Type B pancreatic cell (in vitro differentiated cells): ENCODE measurements at places on chromosomes 1 and 21. TPM values are rescaled to one million over a fixed set of nuclear protein-coding genes. Genes with fewer than 3 reads are reported as not detected.

Gene PDC
- not detected in 2 replicates for total RNA-seq

DNA sequence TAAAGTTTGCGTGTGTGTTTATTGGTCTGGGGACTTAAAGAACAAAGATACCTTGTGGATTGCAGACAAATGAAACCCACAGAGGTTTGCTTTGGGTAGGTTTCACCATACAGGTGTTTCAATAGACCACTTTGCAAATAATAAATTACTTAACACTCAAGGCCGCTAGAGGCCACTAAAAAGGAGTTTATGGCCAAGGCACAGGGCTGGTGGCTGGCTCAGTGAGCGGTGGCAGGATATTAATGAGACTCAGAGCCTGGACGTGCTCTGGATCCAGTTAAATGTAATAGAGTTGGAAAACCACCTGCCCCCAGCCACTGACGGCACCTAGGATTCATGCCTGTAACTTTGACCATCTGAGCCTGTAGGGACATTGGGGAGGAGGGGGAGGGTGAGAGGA, 44.5 kb downstream of the LRRC38 start:
- no peaks in the 10 kb centered on the region for H3K4me1 ChIP-seq
- no peak overlapping the region for H3K27ac ChIP-seq
- no peak overlapping the region for H3K4me3 ChIP-seq
- no peak for DNase-seq

Gene TIAM1
- total RNA-seq = 49.3 and 67.6 TPM in 2 replicates

DNA sequence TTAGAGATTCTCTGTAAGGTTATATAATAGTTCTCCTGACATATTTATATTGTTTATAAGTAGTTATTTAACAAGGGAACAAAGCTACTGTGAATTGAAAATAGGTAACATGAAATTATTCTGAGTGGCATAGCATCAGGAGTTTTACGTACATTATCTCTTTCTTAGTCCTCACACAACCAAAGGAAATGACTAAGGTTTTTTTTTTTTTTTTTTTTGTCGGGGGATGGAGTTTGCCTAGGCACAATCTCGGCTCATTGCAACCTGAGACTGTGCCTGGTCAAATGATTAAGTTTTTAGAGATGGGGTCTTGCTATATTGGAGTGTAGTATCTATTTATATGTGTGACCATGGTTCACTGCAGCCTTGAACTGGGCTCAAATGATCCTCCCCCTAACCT, 24.9 kb downstream of the TMED5 start:
- no peaks in the 10 kb centered on the region for H3K27me3 ChIP-seq
- no peak for DNase-seq
- peaks cover 12% of the 10 kb centered on the region for H3K36me3 ChIP-seq
- no peak overlapping the region for H3K4me3 ChIP-seq
- no peak overlapping the region for H3K27ac ChIP-seq
- no peaks in the 10 kb centered on the region for H3K4me1 ChIP-seq

GRCh38 chr1:177118901-177119300, 45.6 kb downstream of the ASTN1 start:
- no peak overlapping the region for H3K4me3 ChIP-seq
- H3K4me1 ChIP-seq = peaks cover 3% of the 10 kb centered on the region
- peaks cover 10% of the 10 kb centered on the region for H3K27me3 ChIP-seq
- no peaks in the 10 kb centered on the region for H3K36me3 ChIP-seq
- no peak for DNase-seq

DNA sequence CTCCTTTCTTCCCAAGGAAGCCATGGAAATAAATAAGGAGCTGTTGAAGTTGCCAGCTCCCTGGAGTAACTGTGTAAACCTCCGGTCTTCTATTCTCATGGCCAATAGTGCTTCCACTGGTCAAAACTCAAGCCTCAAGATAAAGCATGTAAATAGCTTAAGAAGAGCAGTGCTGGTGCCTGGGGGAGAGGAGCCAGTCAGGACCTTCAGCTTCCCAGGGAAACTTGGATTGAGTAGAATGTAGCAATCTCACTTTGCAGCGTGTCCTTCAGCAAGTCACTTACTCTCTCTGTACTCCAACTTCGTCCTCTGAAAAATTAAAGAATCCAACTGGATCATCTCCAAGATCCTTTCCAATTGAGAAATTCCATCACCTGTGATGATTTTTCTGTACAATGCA, 44.7 kb downstream of the NAV1 start:
- peaks cover 3% of the 10 kb centered on the region for H3K36me3 ChIP-seq
- H3K4me3 ChIP-seq = no peak overlapping the region
- H3K27me3 ChIP-seq = peaks cover 4% of the 10 kb centered on the region
- peaks cover 9% of the 10 kb centered on the region for H3K4me1 ChIP-seq

- H3K4me1 ChIP-seq = peaks cover 18% of the 10 kb centered on the region
- no peaks in the 10 kb centered on the region for H3K36me3 ChIP-seq
- H3K27ac ChIP-seq = peak overlapping the region; percentile 24
- H3K27me3 ChIP-seq = peaks cover 14% of the 10 kb centered on the region
Observed at GRCh38 chr1:110235834-110236682, 25.9 kb downstream of the KCNC4 start.

DNA sequence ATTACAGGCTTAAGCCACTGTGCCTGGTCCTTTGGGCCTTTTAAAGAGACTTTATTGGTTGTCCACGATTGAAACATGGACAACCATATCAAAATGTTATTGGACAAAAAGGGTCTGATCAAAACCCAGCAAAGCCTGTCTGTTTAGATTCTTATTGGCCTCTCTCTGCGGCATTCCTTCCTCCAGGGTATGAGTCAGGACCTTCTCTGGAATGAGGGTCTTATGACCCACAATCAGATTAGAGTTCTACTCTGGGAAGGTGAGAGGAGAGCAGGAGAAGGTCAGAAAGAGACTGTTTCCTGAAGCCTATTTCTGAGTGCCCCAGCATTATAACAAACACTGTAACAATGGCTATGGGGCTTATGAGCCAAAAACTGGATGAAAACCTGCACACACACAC, 7.9 kb downstream of the LURAP1 start:
- H3K27ac ChIP-seq = no peak overlapping the region
- no peak overlapping the region for H3K4me3 ChIP-seq
- DNase-seq = no peak
- H3K4me1 ChIP-seq = no peaks in the 10 kb centered on the region
- no peaks in the 10 kb centered on the region for H3K36me3 ChIP-seq

- peaks cover 15% of the 10 kb centered on the region for H3K27me3 ChIP-seq
- no peak overlapping the region for H3K4me3 ChIP-seq
- no peak overlapping the region for H3K27ac ChIP-seq
- DNase-seq = no peak
- no peaks in the 10 kb centered on the region for H3K36me3 ChIP-seq
Observed at GRCh38 chr21:14284481-14284880, 68.5 kb downstream of the RBM11 start.

DNA sequence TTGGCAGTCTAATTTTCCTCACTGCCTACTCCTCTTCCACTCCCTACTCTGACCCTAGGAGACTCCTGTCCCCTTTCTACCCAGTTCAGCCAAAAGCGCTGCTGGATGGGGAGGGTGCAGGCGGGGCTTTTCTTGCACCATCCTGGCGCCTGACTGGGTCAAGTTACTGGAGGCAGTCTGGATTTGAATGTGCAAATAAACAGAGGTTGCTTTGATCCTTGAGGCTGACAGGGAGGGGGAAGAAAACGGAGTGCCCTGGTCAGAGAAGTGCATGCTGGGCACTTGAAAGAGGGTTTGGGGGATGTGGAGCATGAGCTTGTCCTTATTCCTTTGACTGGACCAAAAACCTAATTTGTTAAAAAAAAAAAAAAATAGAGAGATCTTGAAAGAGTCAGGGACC, 76.8 kb upstream of the SOX13 start:
- no peak for DNase-seq
- peaks cover 18% of the 10 kb centered on the region for H3K4me1 ChIP-seq
- H3K27ac ChIP-seq = peak overlapping the region; percentile 64
- H3K4me3 ChIP-seq = no peak overlapping the region
- H3K36me3 ChIP-seq = no peaks in the 10 kb centered on the region

Gene C1orf185
- total RNA-seq = not detected in 2 replicates

GRCh38 chr21:45179568-45180245, 105.3 kb downstream of the ADARB1 start:
- H3K4me3 ChIP-seq = no peak overlapping the region
- no peak overlapping the region for H3K27ac ChIP-seq
- H3K27me3 ChIP-seq = no peaks in the 10 kb centered on the region
- H3K36me3 ChIP-seq = peaks cover 10% of the 10 kb centered on the region
- DNase-seq = no peak

Gene ADCY10
- 0.14 and 0.39 TPM in 2 replicates for total RNA-seq

- DNase-seq = no peak
- no peaks in the 10 kb centered on the region for H3K36me3 ChIP-seq
- H3K27ac ChIP-seq = no peak overlapping the region
- no peaks in the 10 kb centered on the region for H3K27me3 ChIP-seq
- no peak overlapping the region for H3K4me3 ChIP-seq
- H3K4me1 ChIP-seq = peaks cover 8% of the 10 kb centered on the region
Observed at GRCh38 chr1:99771513-99771918, 5.1 kb upstream of the FRRS1 start.

GRCh38 chr1:234235434-234235881, 137.8 kb upstream of the COA6 start:
- DNase-seq = no peak
- H3K4me3 ChIP-seq = no peak overlapping the region
- H3K27me3 ChIP-seq = peaks cover 19% of the 10 kb centered on the region
- H3K36me3 ChIP-seq = no peaks in the 10 kb centered on the region
- peaks cover 12% of the 10 kb centered on the region for H3K4me1 ChIP-seq

DNA sequence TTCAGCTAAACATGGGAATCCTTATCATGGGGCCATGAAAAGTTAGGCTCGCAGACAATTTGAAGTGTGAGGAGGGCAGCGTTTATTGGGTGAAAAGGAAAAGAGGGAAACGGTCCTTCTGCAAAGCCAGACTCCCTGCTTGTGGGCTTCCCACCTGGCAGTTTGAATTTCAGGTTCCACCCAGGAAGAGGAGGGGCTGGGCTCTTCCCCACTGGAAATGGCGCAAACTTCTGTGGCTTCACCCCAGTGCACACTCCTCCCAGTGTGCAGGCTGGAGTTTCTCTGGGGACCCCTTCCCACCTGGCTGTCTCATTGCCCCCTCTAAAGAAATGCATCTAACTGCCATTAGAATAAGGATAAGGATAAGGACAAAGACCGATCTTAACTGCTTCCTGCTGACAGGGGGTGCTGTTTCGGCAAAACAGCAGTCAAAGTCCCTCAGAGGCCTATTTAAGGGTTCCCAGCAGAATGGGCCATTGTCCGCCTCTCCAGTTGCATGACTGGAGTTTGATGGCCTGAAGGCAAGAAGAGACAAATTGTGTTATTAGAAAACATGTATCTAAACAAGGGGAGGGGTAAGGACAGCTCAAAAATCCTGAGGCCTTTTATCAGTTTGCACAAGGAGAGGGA, 20.4 kb downstream of the AIM2 start:
- no peak for DNase-seq
- H3K27me3 ChIP-seq = peaks cover 13% of the 10 kb centered on the region
- H3K27ac ChIP-seq = no peak overlapping the region
- peaks cover 9% of the 10 kb centered on the region for H3K4me1 ChIP-seq

Gene S100A7
- 6.2 and 10.2 TPM in 2 replicates for total RNA-seq

Gene ALDH9A1
- total RNA-seq = 44.7 and 57.8 TPM in 2 replicates

DNA sequence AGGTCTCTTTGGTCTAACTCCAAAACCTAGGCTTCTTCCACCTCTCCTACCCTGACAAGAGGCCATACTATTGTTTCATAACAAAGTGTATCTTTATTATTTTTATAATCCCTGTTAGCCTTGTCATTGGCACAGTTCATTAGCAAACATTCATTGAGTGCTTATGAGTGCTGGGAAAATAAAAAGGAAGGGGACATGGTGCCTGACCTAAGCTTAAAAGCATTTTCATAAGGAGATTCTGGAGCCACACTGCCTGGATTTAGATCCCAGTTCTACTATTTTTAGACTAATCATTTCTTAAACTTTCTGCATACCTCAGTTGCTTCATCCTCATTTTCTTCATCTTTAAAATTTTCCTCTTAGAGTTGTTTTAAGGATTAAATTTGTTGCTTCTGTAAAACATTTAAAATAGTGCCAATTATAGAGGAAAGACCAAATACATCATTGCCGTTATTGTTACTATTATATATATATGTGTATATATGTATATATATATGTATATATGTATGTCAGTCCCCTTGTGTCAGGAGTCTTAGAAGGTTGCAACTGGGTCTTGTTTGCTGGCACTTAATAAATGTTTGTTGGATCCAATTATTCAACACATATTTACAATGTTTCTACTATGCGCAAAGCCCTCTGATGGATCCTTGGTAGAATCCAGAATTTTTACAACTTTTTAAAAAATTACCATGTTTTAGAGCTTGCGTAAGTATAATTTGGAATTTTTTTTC, 250.9 kb upstream of the SGIP1 start:
- no peak for DNase-seq
- H3K4me1 ChIP-seq = peaks cover 17% of the 10 kb centered on the region
- H3K36me3 ChIP-seq = no peaks in the 10 kb centered on the region
- no peak overlapping the region for H3K27ac ChIP-seq
- H3K4me3 ChIP-seq = no peak overlapping the region

Gene LRRC8D
- 31.1 and 31.9 TPM in 2 replicates for total RNA-seq

Gene RGS18
- total RNA-seq = 0.21 TPM in 1 of 2 replicates, not detected in the other

- H3K36me3 ChIP-seq = no peaks in the 10 kb centered on the region
- peak; percentile 81 for DNase-seq
- H3K27me3 ChIP-seq = peaks cover 45% of the 10 kb centered on the region
- no peak overlapping the region for H3K27ac ChIP-seq
Observed at GRCh38 chr1:37434292-37435225, 39.8 kb upstream of the ZC3H12A start.

DNA sequence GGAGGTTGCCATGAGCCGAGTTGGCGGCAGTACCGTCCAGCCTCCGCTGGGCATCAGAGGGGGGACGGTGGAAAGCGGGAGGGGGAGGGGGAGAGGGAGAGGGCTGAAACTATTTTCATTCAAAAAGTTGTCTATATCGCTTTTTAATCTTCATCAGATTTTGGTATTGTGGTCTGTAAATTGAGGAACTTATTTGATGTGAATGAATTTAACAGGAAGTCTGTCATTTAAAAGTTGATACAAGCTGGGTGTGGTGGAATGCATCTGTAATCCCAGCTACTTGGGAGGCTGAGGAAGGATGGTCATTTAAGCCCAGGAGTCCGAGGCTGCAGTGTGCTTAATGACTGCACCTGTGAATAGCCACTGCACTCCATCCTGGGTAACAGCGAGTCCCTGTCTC, 3.0 kb upstream of the EPHX4 start:
- no peak overlapping the region for H3K27ac ChIP-seq
- no peak for DNase-seq
- H3K4me3 ChIP-seq = no peak overlapping the region
- peaks cover 5% of the 10 kb centered on the region for H3K36me3 ChIP-seq
- peaks cover 10% of the 10 kb centered on the region for H3K4me1 ChIP-seq
- peaks cover 10% of the 10 kb centered on the region for H3K27me3 ChIP-seq

GRCh38 chr1:205666372-205667166, 13.7 kb downstream of the SLC45A3 start:
- H3K4me3 ChIP-seq = no peak overlapping the region
- no peak for DNase-seq
- H3K27me3 ChIP-seq = peaks cover 5% of the 10 kb centered on the region
- H3K4me1 ChIP-seq = peaks cover 27% of the 10 kb centered on the region
- no peaks in the 10 kb centered on the region for H3K36me3 ChIP-seq
